Myometrial cell (primary cell): ENCODE measurements at places on chromosomes 11 and 22. TPM values are rescaled to one million over a fixed set of nuclear protein-coding genes. Genes with fewer than 3 reads are reported as not detected.

TSPAN18 gene
- not detected in 2 replicates for total RNA-seq

TECTA gene
- under 0.01 and 0.18 TPM in 2 replicates for total RNA-seq

MMP27 gene
- not detected in 2 replicates for total RNA-seq

THAP12 gene
- total RNA-seq: 22.2 and 32.4 TPM in 2 replicates

SLC22A9 gene
- not detected in 2 replicates for total RNA-seq

RAB6A gene
- total RNA-seq: 83.6 and 106 TPM in 2 replicates

NLRP10 gene
- total RNA-seq: 1.6 and 2.9 TPM in 2 replicates

OR5M8 gene
- not detected in 2 replicates for total RNA-seq

PYGM gene
- 0.18 and 1.2 TPM in 2 replicates for total RNA-seq

CCDC116 gene
- total RNA-seq: not detected in 2 replicates

NAALADL1 gene
- total RNA-seq: 71.2 and 99.7 TPM in 2 replicates

KRTAP5-7 gene
- total RNA-seq: not detected in 2 replicates

OR10A2 gene
- total RNA-seq: not detected in 2 replicates

APOL4 gene
- under 0.01 and 0.71 TPM in 2 replicates for total RNA-seq

NCAM1 gene
- 2.9 and 6.9 TPM in 2 replicates for total RNA-seq

IGF2 gene
- total RNA-seq: 12.8 and 17.6 TPM in 2 replicates

IL17REL gene
- total RNA-seq: not detected in 2 replicates

CHRM1 gene
- total RNA-seq: not detected in 2 replicates

PHLDA2 gene
- total RNA-seq: 64.9 and 77.8 TPM in 2 replicates

CBLIF gene
- not detected in 2 replicates for total RNA-seq

MIAT gene
- 0.18 and 0.86 TPM in 2 replicates for total RNA-seq

PLEKHA7 gene
- total RNA-seq: 0.71 and 17.3 TPM in 2 replicates

C1QTNF4 gene
- total RNA-seq: 2.6 and 3.2 TPM in 2 replicates

SMCO4 gene
- total RNA-seq: 2.9 and 9.7 TPM in 2 replicates
